ENCODE measurements at places on chromosomes 1 and 21. TPM values are rescaled to one million over a fixed set of nuclear protein-coding genes. Genes with fewer than 3 reads are reported as not detected.

GRCh38 chr1:204014336-204014735, 58.6 kb upstream of the SOX13 start:
- no peaks in the 10 kb centered on the region for H3K36me3 ChIP-seq
- H3K27me3 ChIP-seq: no peaks in the 10 kb centered on the region
- no peak overlapping the region for H3K4me3 ChIP-seq
- no peaks in the 10 kb centered on the region for H3K4me1 ChIP-seq
- no peak for DNase-seq

GRCh38 chr1:40384887-40385286, 11.4 kb downstream of the SMAP2 start:
- DNase-seq: no peak
- peaks cover 27% of the 10 kb centered on the region for H3K4me1 ChIP-seq
- no peaks in the 10 kb centered on the region for H3K27me3 ChIP-seq
- H3K4me3 ChIP-seq: no peak overlapping the region
- H3K36me3 ChIP-seq: no peaks in the 10 kb centered on the region

Gene TMPRSS15
- total RNA-seq: not detected

DNA sequence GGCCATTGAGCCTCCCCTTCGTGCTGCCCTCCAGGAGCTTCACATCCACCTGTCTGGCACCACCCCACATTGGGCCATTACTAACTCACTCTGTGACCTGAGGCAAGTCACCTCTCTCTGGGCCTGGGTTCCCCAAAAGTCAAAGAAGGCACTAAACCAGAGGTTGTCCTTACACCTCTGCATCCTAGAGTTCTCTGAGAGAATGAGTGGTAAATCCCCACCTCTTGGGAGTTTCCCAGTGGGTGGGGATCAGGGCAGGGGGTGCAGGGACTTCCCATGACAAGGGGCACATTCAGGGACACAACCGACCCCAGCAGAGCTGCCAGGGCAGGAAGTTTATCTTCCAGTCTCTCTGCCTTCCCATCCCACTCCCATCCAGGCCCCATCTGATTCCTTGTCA, 99.7 kb downstream of the EPHB2 start:
- peaks cover 29% of the 10 kb centered on the region for H3K4me1 ChIP-seq
- no peak overlapping the region for H3K27ac ChIP-seq
- no peaks in the 10 kb centered on the region for H3K27me3 ChIP-seq
- no peak for DNase-seq
- H3K36me3 ChIP-seq: no peaks in the 10 kb centered on the region

Gene SERPINC1
- 2.3 TPM for total RNA-seq

- peaks cover 38% of the 10 kb centered on the region for H3K4me1 ChIP-seq
- no peak for DNase-seq
- no peaks in the 10 kb centered on the region for H3K27me3 ChIP-seq
- H3K36me3 ChIP-seq: no peaks in the 10 kb centered on the region
Observed at GRCh38 chr1:67741736-67742135, 56.7 kb downstream of the GADD45A start.

- H3K27me3 ChIP-seq: no peaks in the 10 kb centered on the region
- no peaks in the 10 kb centered on the region for H3K4me1 ChIP-seq
- no peaks in the 10 kb centered on the region for H3K36me3 ChIP-seq
Observed at GRCh38 chr1:116814926-116815723, 60.9 kb downstream of the CD2 start.

Gene IGSF3
- 57.6 TPM for total RNA-seq

DNA sequence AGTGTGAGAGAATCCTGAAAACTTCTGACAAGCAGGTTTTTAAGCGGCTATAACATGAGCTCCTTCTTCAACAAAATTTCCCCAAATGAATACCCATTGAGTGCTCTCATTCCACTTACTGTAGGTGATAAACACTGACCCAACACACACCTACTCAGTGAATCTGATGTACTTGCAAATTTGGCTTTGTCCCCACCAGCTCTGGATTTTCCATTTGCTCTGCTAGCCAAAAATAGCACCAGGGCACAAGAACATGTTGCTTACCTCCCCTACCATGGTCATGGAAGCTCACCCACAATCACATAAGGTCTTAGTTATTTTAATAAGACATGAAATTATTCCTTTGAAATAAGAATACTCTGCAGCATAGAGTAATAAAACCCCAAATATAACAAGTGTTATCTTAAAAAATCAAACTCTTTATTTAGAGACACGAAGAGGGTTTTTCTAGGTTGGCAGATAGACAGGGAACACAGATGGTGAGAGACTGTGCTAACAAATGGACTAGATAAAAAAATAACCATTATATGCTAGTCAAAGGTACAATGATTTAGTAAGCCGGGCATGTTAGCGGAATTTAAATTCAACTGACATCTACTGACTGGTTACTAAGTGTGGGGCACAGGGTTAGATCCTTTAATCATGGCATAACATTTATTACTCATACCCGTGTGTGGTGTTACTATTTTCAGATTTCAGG, 291.9 kb downstream of the KCNH1 start:
- H3K27me3 ChIP-seq: no peaks in the 10 kb centered on the region
- no peaks in the 10 kb centered on the region for H3K36me3 ChIP-seq
- no peaks in the 10 kb centered on the region for H3K4me1 ChIP-seq

DNA sequence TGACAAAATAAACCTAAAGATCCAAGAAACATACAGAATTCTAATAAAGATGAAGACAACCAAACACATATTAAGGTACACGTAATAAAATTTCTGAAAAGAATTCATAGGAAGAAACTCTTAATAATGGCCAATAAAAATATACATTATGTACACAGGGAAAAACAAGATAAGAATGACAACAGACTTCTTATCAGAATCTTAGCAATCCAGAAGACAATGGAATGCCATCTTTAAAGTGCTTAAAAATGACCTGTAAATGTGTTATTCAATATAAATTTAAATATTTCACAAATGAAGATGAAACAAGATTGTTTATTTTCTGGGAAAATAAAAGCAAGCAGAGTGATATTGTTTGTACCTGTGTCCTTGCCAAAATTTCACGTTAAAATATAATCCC, 530.4 kb upstream of the PTBP2 start:
- no peak overlapping the region for H3K4me3 ChIP-seq
- no peak overlapping the region for H3K27ac ChIP-seq
- no peaks in the 10 kb centered on the region for H3K27me3 ChIP-seq

DNA sequence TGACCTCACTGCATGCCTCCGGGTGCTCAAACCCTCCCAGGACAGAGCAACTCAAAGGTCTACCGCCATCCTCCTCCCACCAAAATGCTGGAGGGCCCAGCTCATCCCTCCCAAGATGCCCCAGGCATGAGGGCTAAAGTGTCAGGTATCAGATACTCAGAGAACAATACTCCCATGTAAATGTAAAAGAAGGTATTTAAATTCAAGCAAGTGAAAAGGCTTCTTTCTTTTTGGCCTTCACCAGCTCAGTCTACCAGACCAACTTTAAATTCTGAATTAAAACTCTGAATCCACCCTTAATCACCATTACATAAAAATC, 3.0 kb downstream of the PARP1 start:
- no peak overlapping the region for H3K4me3 ChIP-seq
- H3K27ac ChIP-seq: no peak overlapping the region
- no peaks in the 10 kb centered on the region for H3K27me3 ChIP-seq
- H3K36me3 ChIP-seq: peaks cover 24% of the 10 kb centered on the region
- DNase-seq: no peak

GRCh38 chr1:74593887-74594866, 79.4 kb downstream of the ERICH3 start:
- no peaks in the 10 kb centered on the region for H3K4me1 ChIP-seq
- no peaks in the 10 kb centered on the region for H3K36me3 ChIP-seq
- no peak overlapping the region for H3K27ac ChIP-seq
- no peak overlapping the region for H3K4me3 ChIP-seq
- no peaks in the 10 kb centered on the region for H3K27me3 ChIP-seq

Gene PPIAL4G
- total RNA-seq: not detected

DNA sequence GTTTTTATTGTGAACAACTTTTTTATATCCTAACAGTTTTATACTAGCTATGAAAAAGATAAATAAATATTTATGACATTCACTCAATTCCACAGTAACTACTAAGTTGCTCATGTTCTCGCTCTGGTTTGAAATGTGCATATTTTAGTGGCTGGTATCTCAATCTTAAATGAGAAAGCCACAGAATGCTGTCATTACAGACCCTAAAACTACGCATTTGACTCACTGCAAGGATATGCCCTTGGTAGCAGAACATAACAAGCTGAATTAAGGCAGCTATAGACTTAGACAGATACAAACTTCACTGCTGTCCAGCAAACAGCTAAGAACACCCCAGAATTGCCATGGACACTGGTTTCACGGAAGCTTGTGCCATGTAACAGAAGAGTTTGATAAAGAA, 19.0 kb downstream of the DAB1 start:
- no peaks in the 10 kb centered on the region for H3K36me3 ChIP-seq
- DNase-seq: no peak
- H3K27me3 ChIP-seq: peaks cover 3% of the 10 kb centered on the region
- H3K4me1 ChIP-seq: no peaks in the 10 kb centered on the region
- H3K27ac ChIP-seq: no peak overlapping the region
- H3K4me3 ChIP-seq: no peak overlapping the region

Gene TP73
- total RNA-seq: 24.7 TPM

DNA sequence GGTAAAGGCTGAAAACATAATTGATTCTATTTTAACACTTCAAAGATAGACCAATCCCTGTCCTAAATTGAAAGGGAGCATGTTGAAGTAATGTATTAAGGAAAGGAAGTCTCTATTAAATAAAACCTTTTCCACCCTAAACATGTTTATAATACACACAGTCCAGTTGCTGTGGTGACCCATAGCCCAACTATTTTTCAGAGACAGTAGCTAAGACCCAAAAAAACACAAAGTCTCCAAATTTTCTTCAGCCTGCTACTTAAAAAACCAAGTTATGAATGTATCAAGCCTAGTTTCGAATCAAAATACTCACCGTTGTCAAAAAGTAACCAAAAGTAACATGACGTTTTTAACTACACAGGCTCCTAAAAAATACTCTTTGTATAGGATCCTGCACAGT, 1.6 kb downstream of the ELK4 start:
- peak overlapping the region; percentile 78 for H3K4me3 ChIP-seq
- H3K27me3 ChIP-seq: no peaks in the 10 kb centered on the region
- no peaks in the 10 kb centered on the region for H3K36me3 ChIP-seq
- no peak for DNase-seq
- peak overlapping the region; percentile 100 for H3K27ac ChIP-seq

DNA sequence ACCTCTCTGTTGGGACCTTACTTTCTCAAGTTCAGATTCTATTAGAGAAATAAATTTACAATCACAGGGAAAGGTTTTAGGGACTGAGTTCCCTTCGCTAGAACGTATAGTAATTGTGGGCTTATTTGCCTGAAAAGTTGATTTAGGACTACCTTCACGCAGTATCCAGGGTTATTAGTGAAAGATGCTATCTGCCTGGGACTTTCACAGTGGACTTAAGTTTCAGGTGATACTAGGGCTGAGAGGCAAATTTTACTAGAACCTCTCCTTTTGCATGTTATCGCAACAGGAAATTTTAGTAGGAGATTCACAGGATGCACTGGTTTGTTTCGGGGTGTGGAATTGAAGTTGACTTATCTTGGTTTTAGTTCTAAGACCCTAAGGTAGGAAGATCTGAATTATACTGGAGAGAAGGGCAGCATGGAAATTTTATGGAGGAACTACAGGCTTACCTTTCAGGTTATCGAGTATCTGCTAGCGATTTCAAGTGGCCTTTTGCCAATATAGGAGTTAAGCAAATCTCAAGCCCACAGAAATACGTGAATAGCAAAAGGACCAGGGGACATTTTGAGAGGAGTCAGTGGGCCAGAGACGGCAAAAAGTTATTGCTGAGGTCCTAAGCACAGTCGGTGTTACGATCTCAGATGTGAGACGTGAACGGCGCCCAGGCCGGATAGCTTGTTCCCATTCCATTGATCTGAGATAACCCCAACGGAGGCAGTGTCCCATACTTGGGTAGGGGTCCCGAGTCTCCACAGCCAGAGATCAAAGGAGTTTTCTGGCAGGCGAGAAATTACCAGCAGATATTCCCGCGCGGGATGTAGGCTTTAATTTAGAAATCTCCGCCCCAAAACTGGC, 723 bp upstream of the GNAI3 start:
- H3K4me3 ChIP-seq: peak overlapping the region; percentile 86
- H3K36me3 ChIP-seq: no peaks in the 10 kb centered on the region
- H3K27me3 ChIP-seq: no peaks in the 10 kb centered on the region
- DNase-seq: no peak
- peak overlapping the region; percentile 97 for H3K27ac ChIP-seq
- peaks cover 41% of the 10 kb centered on the region for H3K4me1 ChIP-seq

DNA sequence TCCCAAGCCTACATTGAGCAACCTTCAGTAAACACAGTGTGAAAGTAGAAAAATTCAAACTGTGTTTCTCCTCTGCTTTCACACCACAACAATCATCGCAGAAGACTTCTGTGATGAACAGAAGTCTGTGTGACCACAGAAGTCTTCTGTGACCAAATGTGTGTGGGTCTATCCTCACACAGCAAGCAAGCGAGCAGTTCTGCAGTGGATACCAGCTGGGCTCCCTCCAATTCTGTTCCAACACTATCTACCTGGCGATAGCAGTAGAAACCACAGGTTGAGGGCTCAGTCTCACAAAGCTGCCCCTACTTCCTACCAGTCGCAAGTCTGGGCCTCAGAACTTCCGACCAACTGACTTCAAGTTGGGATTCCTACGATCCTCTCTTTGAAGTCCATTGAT, 21.0 kb upstream of the RAP1A start:
- no peak overlapping the region for H3K4me3 ChIP-seq
- H3K27me3 ChIP-seq: no peaks in the 10 kb centered on the region
- peaks cover 24% of the 10 kb centered on the region for H3K4me1 ChIP-seq
- H3K36me3 ChIP-seq: no peaks in the 10 kb centered on the region

DNA sequence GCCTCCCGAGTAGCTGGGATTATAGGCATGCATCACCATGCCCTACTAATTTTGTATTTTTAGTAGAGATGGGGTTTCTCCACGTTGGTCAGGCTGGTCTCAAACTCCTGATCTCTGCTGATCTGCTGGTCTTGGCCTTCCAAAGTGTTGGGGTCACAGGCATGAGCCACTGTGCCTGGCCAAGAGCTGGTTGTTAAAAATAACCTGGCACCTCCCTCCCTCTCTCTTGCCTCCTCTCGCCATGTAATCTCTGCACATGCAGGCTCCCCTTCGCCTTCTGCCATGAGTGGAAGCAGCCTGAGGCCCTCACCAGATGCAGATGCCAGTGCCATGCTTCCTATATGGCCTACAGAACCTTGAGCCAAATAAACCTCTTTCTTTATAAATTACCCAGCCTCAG, 74.7 kb upstream of the TLR5 start:
- no peak for DNase-seq
- no peak overlapping the region for H3K4me3 ChIP-seq
- no peaks in the 10 kb centered on the region for H3K4me1 ChIP-seq
- no peaks in the 10 kb centered on the region for H3K27me3 ChIP-seq

Gene DLGAP3
- not detected for total RNA-seq

Gene PTPN14
- 159 TPM for total RNA-seq

- no peak overlapping the region for H3K4me3 ChIP-seq
- peaks cover 24% of the 10 kb centered on the region for H3K4me1 ChIP-seq
- no peak for DNase-seq
- H3K36me3 ChIP-seq: peaks cover 7% of the 10 kb centered on the region
- H3K27me3 ChIP-seq: no peaks in the 10 kb centered on the region
Observed at GRCh38 chr1:25771221-25772114, 28.5 kb upstream of the SELENON start.

GRCh38 chr1:220487297-220487820, 40.6 kb upstream of the MARK1 start:
- no peaks in the 10 kb centered on the region for H3K27me3 ChIP-seq
- no peak for DNase-seq
- H3K4me3 ChIP-seq: no peak overlapping the region
- H3K36me3 ChIP-seq: no peaks in the 10 kb centered on the region

- H3K27me3 ChIP-seq: no peaks in the 10 kb centered on the region
- no peak overlapping the region for H3K27ac ChIP-seq
- H3K4me3 ChIP-seq: no peak overlapping the region
- no peaks in the 10 kb centered on the region for H3K36me3 ChIP-seq
- peaks cover 35% of the 10 kb centered on the region for H3K4me1 ChIP-seq
Observed at GRCh38 chr1:15802234-15802965, 5.0 kb downstream of the UQCRHL start.

Gene TLCD4
- 6.2 TPM for total RNA-seq

All from suprapubic skin (tissue), 4 donors.